ENCODE measurements at places on chromosomes 2 and 18.

GRCh38 chr2:233794128-233794658, 16.1 kb downstream of the MROH2A start:
- peak; percentile 16 for DNase-seq

DNA sequence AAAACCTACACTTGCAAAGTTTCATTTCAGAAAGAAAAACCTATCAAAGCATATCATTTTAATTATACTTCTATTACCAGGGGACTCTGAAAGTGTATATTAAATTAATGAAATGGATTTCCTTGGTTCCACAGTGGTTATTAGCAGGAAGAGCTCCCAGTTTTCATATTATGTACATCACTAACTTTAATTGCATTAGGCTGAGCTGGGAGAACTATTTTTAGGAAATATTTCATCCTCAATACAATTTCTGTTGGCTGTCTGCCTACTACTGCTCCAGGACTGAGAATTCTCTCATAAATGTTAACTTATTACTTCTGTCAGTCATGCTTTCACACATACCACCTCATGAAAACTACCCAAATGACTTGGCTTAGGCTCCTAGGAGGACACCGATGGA, 301.4 kb downstream of the CMPK2 start:
- no peak for DNase-seq

GRCh38 chr2:28736034-28736433, 15.6 kb upstream of the PPP1CB start:
- no peak for DNase-seq

DNA sequence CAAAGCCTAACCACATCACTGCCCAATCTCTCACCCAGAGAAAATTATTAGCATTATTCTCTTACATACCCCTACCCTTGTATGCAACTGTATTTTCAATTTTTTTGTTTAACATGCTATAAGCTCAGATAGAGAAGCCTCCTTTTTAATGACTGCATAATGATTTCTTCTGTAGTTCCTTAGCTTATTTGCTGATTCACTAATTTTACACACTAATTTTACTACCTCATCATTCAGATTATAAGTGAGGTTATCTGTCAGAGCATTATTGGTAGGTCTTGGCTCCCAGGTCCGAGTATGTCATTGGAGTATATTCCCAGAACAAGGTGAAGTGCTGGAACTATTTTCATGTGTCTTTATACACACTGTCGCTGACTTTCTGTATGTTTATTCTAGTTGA, 45.4 kb downstream of the RHBDD1 start:
- DNase-seq: no peak

DNA sequence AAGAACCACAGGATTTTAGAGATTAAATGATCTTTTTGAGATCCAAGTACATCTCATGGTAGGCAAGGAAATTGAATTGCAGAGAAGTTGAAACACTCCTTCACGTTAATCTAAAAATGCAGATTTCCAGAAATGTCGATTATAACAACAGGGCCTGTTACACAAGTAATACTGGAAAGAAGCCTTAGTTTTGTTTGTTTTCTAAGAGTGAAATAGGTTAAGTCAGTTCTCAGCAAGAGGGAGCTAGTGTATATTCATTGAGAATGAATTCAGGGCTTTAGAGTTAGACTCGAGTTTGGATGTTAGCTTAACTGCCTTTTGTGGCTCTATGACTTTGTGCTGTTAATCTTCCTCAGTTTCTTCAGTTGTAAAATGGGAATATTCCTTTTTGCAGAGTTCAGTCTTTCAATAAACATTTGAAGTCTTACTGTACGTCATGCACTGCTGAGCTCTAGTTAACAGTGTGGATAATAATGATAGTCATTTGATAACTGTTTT, 926 bp downstream of the NDUFV2 start:
- no peak for DNase-seq

DNA sequence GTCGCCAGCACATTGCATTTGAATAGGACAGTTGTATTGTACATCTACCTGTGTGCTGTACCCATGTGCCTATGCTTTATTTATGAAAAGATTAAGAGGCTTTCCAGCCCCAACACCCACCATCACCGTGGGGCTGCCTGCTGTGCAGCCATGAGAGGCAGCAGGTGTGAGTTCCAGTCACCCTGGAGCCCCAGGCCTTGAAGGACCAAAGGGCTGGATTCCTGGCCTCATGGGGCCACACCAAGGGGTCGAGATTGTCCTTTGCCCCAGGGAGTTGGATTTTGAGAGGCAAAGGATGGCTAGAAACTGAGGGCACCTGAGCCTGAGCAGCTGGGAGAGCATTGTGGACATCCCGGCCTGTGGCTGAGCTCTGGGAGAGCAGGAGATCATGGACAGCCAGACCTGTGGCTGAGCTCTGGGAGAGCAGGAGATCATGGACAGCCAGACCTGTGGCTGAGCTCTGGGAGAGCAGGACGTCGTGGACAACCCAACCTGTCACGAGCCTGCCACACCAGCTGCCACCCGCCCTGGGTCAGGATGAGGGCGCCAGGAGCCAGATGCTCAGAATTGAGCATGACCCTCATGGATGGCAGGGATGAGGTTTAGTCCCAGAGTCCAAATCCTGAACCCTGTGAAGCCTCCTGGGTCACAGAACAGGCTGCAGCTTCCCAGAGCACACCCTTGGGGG, 182.5 kb upstream of the RAB6C start:
- DNase-seq: no peak

GRCh38 chr18:7572822-7573221, 5.7 kb downstream of the PTPRM start:
- DNase-seq: no peak

DNA sequence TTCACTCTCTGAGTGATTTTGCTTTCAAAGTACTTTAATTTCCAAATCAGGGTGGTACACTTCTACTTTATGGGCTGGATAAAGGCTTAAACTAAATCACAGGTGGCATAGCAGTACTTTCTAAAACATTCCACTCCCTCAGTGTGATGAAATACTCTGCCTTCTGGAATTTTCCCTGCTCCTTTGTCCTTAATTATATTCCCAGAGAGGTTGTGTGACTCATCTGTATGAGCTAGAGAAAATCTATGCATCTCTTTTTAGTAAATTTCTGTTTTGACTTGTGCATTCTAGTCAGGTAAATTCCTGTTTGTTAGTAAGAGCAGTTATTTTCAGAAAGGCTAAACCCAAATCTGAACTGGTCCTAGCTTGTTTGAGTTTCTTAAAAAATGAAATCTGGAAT, 29.0 kb upstream of the PLA2R1 start:
- no peak for DNase-seq

DNA sequence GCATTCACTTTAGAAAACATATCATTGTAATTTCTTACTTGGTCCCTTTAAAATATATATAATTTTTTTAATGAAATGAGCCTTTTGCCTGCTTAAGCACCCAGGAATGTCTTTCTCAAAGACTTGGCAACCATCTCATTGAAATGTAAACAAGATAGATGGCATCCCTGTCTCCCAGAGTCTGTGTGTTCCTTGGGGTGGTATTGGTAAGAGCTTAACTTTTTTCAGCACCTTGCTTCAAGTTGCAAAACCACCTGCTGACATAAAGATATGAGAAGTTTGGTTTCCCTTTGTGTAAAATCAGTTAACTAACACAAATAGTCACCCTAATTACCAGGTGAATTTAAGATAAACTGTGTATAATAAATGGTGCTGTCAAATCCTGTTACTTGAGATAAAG, 266.9 kb downstream of the DSC3 start:
- no peak for DNase-seq

- peak; percentile 16 for DNase-seq
Observed at GRCh38 chr18:79941473-79942119, 9.9 kb downstream of the SLC66A2 start.

DNA sequence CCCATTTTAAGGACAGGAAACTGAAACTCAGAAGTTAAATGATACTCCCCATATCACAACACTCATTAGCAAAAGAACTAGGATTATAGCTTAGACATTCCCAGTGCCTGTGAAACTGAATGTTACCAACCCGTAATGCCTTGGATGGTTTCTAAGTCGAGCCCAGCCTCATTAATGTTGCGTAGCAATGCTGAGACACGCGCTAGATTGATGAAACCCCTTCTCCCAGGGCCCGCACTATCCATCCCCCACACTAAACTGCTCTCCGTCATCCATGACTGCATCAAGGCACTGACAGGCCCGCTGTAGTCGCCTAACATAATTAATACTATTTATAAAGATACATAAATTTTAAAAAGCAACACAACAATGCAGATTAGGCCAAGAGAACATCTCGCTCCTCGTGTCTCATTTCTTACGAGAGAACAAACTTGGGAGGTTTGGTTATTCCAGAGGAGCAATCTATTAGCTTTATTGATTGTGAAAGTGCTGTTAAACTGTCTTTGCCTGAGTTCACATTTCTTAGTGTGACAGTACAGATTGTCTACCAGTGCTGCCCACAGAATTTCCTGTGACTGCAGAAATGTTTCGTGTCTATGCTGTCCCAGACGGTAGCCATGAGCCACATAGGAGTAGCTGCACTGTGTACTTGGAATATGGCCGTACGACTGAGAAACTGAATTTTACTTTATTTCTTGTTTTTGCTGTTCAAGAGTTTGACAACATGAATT, 312.2 kb upstream of the RAB12 start:
- DNase-seq: no peak

GRCh38 chr2:238710032-238710735, 137.7 kb upstream of the TWIST2 start:
- no peak for DNase-seq

DNA sequence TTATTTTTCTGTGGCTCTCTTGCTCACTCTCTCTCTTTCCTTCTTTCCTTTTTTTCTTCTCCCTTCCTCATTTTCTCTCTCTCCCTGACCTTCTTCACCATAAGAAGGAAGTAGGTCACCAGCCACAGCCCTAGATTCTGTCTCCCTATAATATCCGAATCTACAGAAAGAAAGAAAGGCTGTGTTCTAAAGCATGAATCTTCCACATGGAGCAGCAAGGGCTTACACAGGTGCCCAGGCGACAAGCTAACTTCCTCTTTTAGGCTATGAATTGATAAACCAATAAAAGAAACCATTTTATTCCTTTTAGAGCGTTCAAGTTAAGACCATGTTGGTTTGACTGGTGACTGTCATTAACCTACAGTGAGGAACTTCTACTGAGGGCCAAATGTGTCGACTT, 49.3 kb downstream of the CACNB4 start:
- no peak for DNase-seq

DNA sequence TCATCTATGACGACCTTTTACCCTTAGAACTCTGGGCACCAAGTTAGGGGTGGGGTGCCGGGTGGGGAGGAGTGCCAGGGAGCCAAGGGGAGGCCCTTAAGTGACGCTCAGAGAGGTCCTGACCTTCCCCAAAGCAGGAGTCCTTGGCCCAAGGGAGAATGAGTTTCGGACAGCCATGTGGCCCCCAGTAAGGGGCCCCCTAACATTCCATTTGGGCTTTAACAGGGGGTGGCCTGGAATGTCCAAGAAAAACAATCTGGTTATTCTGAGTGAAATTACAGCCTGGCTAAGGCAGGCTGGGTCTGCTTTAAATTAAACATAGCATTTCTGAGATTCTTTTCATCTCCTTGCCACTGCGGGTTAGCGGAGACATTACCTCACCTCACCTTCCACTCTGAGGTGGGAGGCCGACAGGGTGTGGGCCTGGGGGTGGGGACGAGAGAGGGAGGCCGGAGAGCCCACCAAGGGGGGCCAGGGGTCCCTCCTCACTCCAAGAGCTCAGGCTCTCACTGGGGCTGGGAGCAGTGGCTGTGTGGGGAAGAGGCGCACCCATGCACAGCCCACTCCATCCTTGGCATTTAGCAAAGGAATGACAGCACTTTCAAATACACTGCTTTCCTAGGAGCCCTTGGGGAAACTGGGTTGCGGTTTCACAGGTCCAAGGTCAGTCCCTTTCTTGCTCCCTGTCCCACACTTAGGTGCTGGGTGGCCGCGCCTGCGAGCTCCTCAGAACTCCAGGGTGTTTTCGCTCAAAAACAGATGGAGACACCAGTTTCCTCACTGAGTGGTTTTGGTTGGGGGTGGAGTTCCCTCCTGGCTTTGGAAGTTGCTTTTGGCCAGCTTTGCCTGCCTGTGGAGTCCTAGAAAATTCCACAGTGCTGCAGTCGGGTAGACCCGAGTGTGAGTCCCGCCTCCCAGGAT, 107.4 kb downstream of the POLR1A start:
- no peak for DNase-seq

DNA sequence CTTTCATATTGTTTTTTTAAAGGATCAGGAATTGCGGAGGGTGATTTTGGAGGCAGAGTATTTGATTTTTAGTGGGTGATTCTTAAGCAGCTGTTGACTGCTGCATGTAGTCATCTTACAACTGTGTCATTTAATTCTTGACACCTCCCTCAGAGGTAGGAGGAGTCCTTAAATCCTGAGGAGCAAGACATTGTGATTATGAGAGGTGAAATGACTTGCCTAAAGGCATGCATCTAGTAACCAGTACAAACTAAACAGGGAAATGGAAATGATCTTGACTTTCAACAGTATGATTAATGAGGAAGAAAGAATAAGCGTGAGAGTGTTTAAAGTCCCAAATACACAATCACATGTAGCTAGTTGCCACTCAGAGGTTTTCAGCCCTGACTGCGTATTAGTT, 440.7 kb downstream of the THSD7B start:
- no peak for DNase-seq

Measured in activated T-cell treated with anti-CD3 and anti-CD28 coated beads, Interleukin-2, amount 50 U/mL, for 24 hours (primary cell).